ENCODE measurements at places on chromosomes 1 and 21.

DNA sequence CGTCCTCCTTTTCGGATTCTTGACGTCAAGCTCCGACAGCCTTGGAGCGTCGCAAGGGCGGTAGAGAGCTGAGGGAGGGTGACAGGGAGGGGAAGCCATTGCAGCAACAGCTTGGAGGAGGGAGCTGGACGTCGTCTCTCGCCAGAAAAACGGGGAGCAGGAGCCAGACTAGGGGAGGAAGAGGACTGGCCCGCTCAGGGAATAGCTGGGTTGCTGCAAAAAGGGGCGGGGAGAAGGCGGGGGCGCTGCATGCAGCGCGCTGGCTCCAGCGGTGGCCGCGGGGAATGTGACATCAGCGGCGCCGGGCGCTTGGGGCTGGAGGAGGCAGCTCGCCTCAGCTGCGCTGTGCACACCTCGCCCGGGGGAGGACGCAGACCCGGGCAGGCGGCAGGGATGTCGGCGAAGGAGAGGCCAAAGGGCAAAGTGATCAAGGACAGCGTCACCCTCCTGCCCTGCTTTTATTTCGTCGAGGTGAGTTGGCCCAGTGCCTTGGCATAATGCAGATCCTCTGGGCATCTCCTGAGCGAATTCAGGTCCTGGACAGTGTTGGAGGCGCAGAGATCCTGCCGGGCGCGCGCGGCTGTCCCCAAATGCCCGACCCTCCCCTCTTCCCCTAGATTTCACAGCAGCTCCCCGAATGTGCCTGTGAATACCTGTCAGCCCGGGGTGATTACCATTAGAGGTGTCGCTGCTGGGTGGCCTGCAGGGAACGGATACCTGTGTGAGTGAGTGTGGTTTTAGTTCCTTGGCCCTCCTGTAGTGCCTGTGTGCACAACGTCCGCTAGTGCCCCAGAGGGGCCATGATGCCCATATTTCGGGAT is at the start of gene PLPPR4:
PLPPR4 (plus strand) TSS at position 292 of the 821 bp plus-strand sequence; CDS start at position 394, 102 bp downstream.
- DNase-seq: no peak

GRCh38 chr1:175405766-175406165 is 213.2 kb upstream of the KIAA0040 start:
- no peak for DNase-seq

DNA sequence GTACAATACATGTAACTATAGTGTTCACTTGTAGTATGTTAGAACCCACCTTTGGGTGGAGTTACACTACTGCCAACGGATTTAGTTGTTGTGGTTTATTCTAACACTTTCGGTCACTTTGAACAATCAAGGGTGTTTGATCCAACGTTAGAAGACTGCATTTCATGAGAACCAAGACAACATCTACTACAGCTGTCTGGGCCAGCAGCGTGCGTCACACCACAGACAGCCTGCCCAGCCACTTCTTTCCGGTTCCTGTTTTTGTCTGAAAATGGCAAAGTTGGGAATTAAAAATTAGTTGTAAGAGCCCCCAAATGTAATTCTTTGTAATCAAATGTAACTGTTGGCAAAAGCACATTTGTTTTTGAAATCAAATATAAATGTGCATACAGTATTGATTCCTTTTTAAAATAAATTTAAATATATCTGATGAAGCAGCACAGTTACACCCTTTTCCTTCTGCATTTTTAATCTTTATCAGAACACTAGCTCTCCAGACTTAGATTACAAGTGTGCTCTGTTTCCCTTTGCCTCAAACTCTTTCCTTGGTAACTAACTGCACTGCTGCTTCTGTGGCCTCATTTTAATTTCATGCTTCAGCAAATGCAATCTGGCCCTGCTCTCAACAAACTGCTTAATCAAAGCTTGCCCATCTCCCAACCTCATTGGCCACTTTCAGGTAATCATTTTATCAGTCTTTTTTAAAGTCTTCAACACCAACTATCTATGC is 86.6 kb upstream of the DPH5 start:
- no peak for DNase-seq

- DNase-seq: peak; percentile 26
Measured at GRCh38 chr1:65431111-65431705, 10.7 kb downstream of the LEPR start.

GRCh38 chr1:24101796-24102586 is 9.9 kb downstream of the MYOM3 start:
- DNase-seq: no peak

GRCh38 chr1:42767510-42768000 is 506 bp downstream of the C1orf50 start:
- no peak for DNase-seq

GRCh38 chr1:40699787-40700186 is 8.3 kb downstream of the NFYC start:
- no peak for DNase-seq

- DNase-seq: no peak
Measured at GRCh38 chr1:245485996-245486395, 331.2 kb downstream of the KIF26B start.

GRCh38 chr1:114105421-114105979 is 48.2 kb downstream of the SYT6 start:
- no peak for DNase-seq

GRCh38 chr1:81254560-81254959 is 546.2 kb upstream of the ADGRL2 start:
- DNase-seq: no peak

GRCh38 chr1:23473037-23473800 is 10.8 kb downstream of the ASAP3 start:
- DNase-seq: no peak

DNA sequence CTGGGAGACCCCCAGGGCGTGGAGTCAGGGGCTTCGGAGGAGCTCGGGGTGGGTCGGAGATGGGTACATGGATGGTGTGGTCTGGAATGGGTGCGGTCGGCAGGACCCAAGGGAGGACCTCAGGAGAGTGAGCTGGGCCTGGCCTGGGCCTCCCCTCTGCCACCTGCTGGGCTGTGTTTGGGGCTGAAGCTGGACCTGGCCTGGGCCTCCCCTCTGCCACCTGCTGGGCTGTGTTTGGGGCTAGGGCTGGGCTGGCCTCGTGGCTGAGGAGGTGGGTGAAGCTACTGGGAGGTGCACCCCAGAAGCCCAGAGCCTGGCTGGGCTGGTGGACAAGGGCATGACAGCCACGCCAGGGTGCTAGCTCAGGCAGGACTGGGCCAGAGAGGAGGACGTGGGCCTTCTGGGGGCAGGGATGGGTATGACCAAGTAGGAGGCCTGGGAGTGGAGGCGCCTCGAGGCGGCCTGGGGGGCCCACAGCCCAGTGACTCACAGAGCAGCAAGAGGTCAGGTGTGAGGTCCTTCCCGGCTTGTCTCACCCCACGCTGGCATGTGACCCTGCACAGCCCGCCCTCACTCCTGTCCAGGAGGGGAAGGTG is 14.5 kb downstream of the SAMD11 start:
- no peak for DNase-seq

- peak; percentile 5 for DNase-seq
Measured at GRCh38 chr1:41151846-41152245, 90.3 kb downstream of the SCMH1 start.

DNA sequence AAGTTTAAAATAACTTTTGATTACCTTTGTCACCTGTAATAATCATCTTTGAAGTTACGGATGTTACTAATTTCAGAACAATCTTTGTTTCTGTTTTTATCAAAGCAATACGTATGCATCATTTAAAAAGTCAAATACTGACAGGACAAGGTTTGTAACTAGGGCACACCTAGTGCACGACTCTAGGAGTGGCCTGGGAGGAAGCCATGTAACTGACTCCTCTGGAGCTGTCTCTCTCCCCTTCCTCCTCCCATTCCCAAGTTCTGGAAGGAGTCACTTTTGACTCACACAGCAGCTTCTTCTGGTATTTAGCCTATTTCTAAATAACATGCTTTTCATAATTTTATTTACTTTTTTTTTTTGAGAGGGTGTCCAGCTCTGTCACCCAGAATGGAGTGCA is 11.8 kb upstream of the RAP1GAP start:
- no peak for DNase-seq

DNA sequence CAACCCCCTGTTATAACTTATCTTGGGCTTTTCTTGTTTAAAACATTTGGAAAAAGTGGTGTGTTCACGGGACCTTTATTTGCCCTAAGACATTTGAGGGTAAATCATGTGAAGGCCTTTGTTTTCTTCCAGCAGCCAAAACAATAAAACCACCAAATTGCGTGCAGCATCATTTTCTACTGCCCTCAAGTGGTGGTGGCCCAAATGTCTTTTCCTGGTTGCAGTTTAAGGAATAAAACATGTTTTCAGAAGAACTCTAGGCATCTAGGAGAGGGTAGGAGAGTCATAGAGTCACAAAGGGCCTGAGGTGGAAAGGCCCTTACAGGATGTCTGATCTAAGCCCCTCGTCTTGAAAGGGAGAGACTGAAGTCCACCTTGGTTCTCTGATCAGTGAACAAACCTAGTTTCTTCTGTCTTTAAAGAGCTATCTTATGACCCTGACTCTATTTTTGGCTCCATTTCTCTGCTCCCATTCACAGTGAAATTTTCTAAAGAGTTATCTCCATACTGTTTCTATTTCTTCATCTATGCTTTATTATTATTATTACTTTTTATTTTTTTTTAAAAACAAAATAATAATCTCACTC is 16.0 kb upstream of the EPS15 start:
- peak; percentile 38 for DNase-seq

GRCh38 chr1:187460093-187460492 is 631.3 kb downstream of the PLA2G4A start:
- DNase-seq: no peak

DNA sequence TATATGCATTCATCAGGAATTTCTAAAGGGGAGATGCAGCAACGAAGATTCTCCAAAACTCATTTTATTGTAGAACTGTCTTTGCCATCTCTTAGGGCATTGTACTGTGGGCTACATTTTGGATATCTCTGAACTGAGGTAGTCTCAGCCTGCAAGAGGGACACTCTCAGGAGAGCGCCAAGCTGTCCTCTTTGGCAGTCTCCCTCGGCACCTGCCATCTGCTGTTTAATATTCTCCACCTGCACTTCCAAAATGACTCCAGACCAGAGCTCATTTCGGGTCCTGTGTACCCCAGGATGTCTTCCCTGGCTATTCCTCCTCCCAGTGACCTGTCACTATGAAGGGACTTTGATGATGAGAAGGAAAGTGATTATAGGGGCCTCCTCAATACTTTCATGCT is 356.3 kb upstream of the C1orf174 start:
- DNase-seq: no peak

- DNase-seq: no peak
Measured at GRCh38 chr1:86567878-86568277, 21.0 kb downstream of the CLCA4 start.

DNA sequence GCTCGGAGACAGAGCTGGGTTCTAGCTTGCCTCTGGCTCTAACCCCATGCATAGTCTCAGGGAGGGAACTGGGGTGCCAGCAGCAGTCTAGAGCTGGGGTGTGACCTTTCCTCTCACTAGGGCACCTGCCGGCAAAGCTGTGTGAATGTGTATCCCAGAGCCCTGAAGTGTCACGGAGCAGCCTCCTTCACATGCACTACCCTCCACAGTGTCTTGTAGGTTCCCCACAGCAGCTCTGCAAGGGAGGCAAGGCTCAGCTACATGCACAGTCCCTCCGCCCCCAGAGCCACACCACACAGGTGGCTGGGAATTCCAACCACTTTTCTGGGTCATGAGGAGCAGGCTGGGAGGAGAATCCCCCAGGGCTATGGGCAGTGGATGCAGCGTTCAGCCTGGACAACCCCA is 7.7 kb upstream of the HPCA start:
- no peak for DNase-seq

DNA sequence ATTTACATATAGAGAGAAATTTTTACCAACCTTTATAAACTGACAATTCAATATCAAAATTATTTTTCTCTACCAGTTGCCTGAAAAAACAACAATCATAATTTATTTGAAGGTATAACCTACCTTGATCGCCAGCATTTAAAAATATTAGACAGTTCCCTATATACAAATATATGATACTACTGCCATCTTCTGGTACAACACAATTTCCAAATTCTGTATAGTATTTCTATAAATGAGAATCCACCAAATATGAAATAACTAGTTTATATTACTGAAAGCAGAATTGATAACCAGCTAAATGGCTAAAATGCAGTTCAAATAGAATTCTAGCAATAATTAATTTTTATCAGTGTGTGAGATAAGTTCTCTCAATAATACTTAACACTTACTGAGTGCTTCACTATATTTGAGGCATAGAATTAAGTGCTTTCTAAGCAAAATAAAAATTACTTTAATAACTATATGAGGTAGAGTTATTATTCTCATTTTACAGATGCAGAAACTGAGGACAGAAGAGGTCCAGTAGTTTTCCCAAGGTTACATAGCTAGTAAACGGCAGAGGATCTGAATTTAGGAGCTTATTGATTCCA is 75.6 kb downstream of the PIGK start:
- no peak for DNase-seq

GRCh38 chr1:223540485-223541106 is 124.9 kb downstream of the CAPN8 start:
- DNase-seq: no peak

DNA sequence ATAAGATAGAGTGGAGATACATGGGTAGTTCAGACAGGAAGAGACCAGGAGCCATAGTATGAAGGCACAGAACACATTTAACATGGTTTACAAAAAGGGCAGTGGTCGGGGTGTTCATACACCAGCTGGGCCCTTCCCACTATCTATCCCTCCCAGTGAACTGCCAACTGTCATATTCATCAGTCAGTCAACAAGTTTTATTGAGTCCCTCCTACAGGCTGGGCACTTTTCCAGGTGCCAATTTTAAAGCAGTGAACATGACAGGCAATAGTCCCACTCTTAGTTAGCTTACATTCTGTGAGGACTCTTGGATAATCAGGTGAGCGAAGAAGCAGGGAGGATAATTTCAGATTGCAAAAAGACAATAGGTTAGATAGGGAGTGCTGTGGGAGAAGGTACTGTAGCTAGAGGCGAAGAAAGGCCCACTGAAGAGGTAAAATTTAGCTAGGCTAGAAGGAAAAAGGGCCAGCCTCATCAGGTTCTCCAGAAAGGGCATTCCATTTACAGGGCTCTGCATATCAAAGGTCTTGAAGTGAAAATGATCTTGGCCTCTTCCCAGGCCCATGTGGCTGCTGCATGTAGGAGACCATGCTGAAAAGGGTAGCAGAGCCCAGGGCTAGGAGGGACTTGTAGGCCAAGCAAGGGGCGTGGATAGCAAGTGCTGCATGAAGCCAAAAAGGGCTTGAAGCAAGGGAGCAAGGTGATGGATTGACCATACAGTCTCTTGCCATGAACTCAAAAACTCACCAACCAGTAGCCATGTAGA is 274.7 kb upstream of the SNX7 start:
- no peak for DNase-seq

GRCh38 chr1:111864862-111865261 is 109.2 kb downstream of the DDX20 start:
- DNase-seq: no peak

DNA sequence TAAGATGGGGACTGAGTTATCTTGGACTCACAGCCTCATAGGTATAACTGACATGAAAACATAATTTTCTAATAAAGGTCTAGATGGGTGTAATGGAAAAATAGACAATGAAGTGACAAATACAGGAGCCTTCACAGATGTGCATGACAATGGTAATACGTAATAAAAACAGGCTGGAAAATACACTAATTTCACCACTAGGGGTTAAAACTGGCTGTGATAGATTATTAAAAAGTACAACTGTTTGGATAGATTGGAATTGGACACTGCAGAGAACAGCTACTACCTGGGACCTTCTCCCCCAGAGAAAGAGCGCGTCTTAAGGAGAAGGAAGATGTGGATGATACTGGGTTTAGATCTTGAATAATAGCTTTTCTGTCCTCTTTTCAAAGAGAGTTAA is 9.8 kb downstream of the KAZN start:
- no peak for DNase-seq
